ENCODE measurements at places on chromosomes 5 and 9. TPM values are rescaled to one million over a fixed set of nuclear protein-coding genes. Genes with fewer than 3 reads are reported as not detected.

TRPM3 gene
- total RNA-seq, result under 0.01 TPM

IFNA6 gene
- total RNA-seq, result not detected

SNX2 gene
- 69.9 TPM for total RNA-seq

ALDOB gene
- not detected for total RNA-seq

PJA2 gene
- total RNA-seq, result 91.5 TPM

MYOZ3 gene
- total RNA-seq, result not detected

SPINK1 gene
- 0.78 TPM for total RNA-seq
